Cardiac fibroblast (primary cell): ENCODE measurements at places on chromosomes 2 and 18.

- no peak for DNase-seq
Observed at GRCh38 chr2:3160751-3161330, 216.8 kb downstream of the EIPR1 start.

DNA sequence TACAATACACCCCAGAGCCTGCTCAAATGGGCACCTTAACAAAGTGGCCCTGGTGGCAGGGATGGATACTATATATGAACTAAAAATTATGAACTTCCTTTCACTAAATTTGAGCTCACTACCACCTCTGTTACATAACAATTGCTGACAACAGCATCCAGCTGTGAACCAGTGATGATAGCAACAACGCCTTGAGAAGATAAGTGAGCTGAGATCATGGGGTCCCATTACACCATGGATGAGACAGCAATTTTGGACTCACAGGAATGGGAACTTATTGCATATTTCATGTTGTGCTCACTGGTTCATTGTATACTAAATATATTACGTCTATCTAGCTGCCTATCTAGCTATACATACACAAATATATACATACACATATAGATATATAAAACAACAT lies 16.9 kb upstream of the ALMS1 start:
- no peak for DNase-seq

DNA sequence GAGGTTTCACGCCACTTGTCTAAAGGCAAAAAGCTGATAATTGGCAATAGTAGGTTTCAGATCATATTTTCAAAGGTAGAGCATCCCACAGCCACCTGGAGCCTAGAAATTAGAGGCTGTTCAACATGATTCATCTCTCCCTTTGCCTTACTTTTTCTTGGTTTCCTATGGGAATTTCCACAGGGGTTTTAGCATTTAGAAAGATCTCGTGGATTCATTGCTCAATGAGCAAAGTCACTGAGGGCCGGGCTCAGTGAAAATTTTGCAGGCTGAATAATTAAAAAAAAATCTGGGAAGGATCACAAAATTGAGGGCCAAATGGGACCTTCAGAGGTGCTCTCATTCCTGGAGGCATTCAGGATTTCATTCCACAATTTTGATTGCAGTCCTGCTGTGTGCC lies 137.1 kb downstream of the VAPA start:
- DNase-seq = peak; percentile 30

DNA sequence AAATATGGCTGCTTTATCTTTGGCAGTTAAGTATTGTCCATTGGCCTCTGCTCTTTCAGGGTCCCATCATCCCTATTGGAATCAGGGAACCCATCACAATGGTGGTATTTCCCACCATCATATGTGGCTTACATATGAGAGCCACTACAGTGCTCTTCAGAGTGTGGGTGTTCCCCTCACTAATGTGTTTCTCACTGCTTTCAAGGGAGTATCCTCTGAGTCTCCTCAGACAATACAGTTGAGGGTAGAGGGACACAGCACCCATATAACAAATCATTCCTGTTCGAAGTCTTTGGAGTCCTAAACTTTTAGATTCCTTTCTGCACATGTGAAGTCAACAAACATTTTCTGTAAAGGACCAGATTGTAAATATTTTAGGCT lies 48.8 kb upstream of the DNAJC10 start:
- DNase-seq = no peak

DNA sequence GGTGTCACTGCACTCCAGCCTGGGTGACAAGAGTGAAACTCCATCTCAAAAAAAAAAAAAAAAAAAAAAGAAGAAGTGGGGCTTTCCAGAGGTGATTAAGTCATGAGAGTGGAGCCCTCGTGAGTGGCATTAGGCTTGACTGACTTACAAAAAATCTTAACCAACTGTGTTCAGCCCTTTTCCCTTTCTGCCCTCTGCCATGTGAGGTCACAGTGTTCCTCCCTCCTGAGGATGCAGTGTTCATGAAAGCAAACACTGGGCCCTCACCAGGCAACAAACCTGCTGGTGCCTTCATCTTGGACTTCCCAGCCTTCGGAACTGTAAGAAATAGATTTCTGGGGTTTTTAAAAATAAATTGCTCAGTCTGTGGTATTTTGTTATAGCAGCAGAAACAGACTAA lies 37.0 kb upstream of the METTL21A start:
- DNase-seq = no peak
